CD4-positive, alpha-beta T cell treated with Interleukin-4 for 4 hours (primary cell): ENCODE measurements at places on chromosomes 13 and 19.
A peak's percentile ranks its signal among the peaks of the same experiment; 100 is the strongest.

- DNase-seq: no peak
Observed at GRCh38 chr13:33968520-33969507, 150.9 kb downstream of the RFC3 start.

DNA sequence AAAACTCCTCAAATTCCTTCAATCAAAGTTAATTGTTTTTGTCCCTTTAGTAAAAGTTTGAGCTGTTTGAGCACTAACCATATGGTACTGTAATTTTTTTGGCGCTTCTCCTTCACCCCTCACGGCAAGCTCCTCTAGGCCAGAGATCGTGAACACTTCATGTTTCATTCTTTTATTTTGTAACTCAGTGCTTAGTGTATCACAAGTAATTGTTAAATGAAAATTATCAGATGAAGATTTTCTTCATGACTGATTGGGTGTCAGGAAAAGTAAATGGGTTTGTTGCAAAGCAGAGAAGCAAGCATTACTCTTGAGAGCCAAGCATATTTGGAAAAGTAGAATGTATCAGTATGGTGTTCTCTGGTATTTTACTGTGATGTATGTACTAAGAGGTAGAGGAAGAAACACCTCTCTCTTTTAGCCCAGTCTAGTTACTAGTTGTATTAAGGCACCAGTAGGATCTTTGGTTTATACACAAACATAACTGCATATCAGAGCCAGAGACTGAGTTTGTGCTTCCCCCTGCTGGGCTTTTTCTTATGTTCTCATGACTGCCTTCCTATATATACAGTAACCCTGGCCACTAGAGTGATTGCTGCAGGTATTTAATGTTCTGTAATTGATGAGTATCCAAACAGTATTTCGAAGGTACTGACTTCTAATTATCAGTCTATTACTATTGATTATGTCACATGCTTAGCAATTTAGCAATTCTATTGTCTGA lies 202.3 kb upstream of the KLHL1 start:
- no peak for DNase-seq

DNA sequence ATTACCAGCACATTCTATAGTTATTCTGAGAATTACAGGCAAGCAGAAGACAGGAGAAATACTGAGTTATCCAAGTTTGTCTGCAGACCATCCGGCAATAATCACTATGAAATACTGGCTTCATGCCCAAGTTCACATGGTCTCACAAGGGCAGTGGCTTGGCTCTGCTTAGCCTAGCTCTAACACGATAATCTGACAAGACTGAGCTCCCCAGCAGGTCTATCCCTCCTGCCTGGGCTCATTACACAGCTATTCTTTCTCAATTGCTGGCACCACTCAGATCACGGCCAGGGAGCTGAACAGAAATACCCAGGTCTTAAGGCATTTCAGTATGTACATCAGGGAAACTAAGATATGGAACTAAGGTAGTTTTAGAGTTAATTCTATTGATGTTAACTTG lies 361.6 kb upstream of the PCDH20 start:
- DNase-seq: no peak

- no peak for DNase-seq
Observed at GRCh38 chr13:82934000-82934399, 948.3 kb downstream of the SLITRK1 start.

DNA sequence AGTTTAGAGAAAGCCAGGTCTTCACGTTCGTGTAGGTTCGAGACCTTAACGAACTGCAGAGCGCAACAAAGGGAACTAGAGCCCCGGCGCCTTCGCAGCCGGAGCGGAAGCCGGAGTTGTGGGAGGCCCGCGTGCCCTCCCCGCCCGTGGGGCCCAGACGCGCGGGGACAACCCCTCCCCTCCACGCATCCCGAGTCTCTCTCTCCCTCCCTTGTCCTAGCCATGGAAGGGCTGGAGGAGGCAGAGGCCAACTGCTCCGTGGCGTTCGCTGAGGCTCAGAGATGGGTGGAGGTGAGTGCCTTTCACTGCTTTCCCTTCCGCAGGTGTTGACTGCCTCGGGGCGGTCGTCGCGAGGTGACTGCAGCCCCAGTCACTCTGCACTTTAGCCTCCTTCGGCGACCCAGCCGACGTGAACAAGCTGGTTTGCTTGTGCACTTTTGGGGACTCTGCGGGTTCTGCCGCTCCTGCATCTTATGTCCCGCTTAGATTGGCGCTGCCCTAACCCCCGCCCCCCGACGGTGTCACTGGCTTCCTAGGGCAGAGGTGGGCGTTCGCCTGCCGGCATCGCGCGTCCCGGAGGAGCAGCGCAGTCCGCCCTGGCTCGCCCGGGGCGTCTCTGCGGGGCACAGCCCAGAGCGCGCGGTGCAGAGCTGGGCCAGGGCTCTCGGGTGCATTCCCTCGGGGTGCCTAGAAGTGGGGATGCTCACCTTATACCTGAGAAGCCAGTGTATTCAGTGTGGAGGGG lies 478 bp downstream of the LMO7 start:
- DNase-seq: peak; percentile 25

- DNase-seq: no peak
Observed at GRCh38 chr13:112769615-112770014, 79.8 kb downstream of the ATP11A start.

DNA sequence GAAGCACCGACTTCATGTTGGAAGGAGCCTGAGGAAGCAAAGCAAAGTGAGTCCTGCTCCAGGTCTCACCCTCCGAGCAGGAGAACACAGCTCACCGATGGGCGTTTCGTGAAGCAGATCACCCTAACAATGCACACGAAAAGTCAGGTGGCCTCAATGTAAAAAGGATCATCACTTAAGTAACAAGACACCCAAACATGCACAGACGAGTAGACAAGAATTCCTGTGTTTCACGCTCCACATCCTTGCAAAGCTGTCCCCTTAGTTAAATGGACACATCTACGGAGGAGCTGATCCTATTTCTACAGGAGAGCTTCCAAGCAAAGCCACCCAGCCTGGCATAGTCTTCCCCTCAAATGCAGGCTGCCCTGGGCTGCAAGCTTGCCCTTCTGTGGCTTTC lies 66.2 kb downstream of the SLC15A1 start:
- DNase-seq: no peak

DNA sequence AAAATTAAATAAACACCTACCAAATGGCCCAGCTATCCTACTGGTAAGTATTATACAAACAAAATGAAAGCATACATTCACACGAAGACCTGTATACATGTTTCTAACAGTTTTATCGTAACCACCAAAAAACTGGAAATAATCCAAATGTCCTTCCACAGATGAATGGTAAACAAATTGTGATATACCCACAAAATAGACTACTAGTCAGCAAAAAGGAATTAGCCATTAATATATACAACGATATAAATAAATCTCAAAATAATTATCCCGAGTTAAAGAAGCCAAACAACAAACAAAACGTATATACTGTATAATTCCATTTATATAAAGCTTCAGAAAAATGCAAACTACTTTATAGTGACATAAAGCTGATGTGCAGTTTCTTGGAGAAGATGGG lies 106.3 kb upstream of the SERTM1 start:
- DNase-seq: no peak

GRCh38 chr19:17103177-17103576 lies 27.6 kb downstream of the MYO9B start:
- no peak for DNase-seq

GRCh38 chr13:52127378-52127777 lies 1.5 kb downstream of the NEK5 start:
- DNase-seq: no peak

GRCh38 chr13:78040205-78040830 lies 121.7 kb upstream of the EDNRB start:
- DNase-seq: no peak

- DNase-seq: peak; percentile 11
Observed at GRCh38 chr13:113489549-113490495, 689 bp downstream of the DCUN1D2 start.

DNA sequence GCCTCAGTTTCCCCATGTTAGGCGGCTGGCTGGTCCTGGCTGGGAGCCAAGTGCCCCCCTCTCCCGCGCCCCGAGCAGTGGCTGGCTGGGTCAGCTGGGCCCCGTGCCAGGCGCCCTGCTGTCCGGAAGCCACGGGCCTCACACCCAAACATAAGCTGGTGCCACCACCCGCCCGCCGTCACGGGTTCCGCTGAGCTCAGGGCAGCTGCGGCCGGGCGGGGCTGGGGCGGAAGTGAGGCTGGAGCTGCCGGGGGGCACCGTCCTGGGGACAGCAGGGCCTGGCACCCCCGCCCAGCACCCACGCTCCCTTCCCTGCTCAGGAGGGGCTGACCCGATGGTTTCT lies 19.3 kb downstream of the HCN2 start:
- no peak for DNase-seq

DNA sequence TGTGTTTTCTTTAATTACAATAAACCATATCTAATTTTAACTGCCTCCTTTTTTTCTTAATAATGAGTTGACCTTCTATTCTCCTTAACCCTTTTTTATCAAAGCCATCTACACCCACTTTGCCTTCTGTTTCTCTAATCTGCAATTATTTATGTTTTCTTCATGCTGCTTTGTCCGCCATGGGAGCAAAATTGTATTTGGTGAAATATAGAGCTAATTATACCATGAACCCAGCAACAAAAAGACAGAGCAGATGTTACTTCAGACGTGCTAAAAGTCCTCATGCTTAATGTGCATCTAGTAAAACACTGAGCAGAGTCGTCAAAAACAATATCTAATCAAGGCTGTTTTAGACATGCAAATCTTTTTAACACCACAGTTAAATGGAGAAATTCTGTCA lies 264.7 kb downstream of the DACH1 start:
- no peak for DNase-seq

DNA sequence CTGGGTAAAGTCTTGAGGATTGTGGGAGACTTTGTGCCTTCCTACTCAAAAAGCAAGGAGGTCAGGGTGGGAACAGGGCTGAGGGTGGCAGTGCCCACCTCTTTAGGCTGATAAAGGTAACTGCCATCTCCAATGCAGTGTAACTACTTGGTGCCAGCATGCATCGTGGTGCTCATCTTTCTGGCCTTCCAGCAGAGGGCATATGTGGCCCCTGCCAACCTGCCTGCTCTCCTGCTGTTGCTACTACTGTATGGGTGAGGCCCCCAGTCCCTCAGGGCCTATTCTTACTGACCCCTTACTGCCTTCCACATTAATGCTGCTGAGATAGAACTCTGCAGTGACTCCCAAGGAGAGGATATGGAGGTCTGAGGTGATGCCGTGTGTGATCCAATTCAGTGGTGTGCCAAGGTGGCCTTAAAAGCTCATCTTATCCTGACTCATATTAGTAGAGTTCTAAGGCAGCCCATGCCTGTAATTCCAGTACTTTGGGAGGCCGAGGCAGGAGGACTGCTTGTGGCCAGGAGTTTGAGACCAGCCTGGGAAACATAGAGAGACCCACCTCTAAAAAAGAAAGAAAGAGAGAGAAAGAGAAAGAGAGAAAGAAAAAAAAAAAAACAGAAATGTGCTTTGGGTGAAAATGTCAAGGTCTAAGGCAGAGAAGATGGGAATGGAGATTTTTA lies 9.7 kb upstream of the ARHGAP45 start:
- DNase-seq: peak; percentile 72

DNA sequence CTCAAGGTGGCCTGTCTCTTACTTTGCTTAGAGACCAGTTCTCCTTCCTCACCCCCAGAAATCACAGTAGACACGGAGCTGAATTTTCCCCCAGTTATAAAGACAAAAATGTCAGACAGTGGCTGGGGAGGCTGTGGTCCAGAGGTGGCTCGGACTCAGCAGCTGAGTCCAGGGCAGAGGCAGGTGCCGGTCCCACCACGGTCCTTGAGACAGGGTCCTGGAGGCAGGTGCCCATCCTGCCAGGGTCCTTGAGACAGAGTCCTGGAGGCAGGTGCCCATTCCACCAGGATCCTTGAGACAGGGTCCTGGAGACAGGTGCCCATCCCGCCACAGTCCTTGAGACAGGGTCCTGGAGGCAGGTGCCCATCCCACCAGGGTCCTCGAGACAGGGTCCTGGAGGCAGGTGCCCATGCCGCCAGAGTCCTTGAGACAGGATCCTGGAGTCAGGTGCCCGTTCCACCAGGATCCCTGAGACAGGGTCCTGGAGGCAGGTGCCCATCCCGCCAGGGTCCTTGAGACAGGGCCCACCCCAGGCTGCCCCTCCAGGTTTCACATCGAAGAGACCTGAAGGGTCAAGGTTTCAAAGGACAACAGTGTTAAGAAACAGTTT lies 23.1 kb downstream of the PEPD start:
- DNase-seq: no peak

GRCh38 chr13:37114250-37114649 lies 8.8 kb upstream of the CSNK1A1L start:
- DNase-seq: no peak

- no peak for DNase-seq
Observed at GRCh38 chr13:60288569-60288968, 108.5 kb upstream of the TDRD3 start.

- no peak for DNase-seq
Observed at GRCh38 chr13:42592915-42593900, 19.3 kb downstream of the TNFSF11 start.

DNA sequence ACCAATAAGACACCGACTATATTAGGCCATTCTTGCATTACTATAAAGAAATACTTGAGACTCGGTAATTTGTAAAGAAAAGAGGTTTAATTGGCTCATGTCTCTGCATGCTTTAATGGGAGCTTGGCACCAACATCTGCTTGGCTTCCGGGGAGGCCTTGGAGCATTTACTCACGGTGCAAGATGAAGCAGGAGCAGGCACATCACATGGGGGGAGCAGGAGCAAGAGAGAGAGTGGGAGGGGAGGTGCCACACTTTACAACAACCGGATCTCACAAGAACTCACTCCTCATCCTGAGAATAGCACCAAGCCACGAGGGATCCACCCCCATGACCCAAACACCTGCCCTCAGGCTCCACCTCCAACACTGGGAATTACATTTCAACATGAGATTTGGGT lies 224.8 kb downstream of the KLF5 start:
- no peak for DNase-seq

DNA sequence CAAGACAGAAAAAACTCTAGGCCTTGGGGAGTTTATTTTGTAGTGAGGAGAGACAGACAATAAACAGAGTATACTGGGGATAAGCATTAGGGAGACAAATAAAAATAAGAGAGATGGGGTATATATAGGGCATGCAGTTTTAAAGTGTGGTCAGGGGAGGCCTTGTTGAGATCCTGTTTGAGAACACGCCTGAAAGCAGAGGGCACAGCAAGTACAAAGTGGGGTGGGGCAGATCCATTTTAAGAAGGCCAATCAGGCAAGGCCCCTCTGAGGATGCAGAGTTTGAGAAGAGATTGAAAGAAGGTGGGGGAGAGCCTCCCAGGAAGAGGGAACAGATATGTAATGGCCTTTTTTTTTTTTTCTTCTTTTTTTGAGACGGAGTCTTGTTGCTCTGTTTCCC lies 2.1 kb downstream of the PPP2R1A start:
- no peak for DNase-seq

GRCh38 chr19:47350630-47351029 lies 1.5 kb downstream of the DHX34 start:
- no peak for DNase-seq

DNA sequence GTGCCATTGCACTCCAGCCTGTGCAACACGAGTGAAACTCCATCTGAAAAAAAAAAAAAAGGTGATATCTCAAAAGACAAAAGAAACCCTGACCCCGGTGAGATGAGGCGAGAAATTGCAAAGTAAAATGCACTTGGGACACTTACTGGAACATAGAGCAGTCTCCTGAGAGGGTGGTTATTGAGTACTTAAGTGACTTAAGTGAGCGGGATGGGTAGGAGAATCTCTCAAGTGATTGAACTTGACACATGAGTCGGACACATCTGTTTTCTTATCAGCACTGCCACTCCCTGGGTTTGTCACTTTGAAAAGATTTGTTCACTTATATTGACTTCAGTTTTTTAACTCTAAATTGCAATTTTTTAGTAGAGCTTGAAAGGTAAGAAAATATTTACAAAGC lies 2.8 kb downstream of the ZNF429 start:
- no peak for DNase-seq
